NCI-H524 (cell line): ENCODE measurements at places on chromosomes 11 and 22.
A peak's percentile ranks its signal among the peaks of the same experiment; 100 is the strongest.

DNA sequence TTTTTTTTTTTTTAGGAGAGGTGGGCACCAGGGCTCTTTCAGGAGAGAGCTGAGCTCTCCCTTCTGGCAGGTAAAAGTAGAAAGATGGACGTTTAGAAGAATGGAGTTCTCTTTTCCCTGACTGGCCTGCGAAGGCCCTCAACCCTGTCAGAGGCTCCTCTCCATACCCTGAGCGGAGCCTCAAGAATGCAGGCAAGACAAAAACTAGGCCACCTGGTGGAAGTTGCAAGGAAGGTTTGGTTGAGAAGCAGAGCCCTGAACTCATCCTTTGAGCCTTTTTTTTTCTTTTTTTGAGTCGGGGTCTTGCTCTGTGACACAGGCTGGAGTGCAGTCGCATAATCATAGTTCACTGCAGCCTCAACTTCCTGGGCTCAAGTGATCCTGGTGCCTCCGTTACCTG is 1.4 kb downstream of the OTOG start:
- DNase-seq: no peak

DNA sequence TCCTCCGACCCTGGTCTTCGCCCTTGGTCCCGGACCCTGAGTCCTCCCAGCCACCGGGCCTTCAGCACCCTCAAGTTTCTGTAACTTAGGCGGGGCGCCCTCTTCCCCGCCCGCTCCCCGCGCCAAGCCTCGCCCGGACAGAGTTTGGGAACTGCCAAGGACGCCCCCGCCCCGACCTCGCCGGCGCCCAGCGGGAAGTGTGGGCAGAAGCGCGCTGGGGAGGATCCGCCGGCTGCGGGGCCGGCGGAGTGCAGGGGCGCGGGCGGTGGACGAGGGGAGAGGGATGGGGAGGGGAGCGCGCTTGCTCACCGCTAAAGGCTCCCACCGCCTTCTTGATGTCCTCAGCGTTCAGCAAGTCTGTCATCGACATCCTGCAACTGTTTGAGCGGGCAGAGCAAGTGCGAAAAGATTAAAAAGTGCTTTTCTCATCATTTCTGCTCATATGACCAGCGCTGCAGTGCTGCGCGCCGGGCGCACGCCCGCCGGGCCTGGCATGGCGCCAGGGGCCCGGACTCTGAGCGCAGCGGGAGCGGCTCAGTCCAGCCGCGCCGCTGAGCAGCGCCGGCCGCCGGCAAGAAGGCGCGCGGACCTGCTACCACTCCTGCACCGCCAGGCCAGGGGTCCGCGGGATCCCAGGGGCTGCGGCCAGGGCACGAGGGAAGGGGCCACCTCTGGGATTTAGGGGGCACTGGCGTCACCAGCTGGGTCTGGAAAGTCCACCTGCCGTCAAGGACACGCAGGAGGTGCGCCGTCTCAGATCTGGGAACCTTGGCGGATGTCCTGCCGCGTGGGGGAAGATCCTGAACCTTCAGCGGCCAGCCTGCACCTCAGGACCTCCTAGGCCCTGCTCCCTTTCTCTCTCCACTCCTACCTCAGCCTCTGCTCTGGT is at the start of gene PVALB:
TSS of gene PVALB (minus strand) at position 400 of the 889 bp plus-strand sequence. CDS start at position 370, 30 bp downstream.
- DNase-seq: no peak

GRCh38 chr11:34936945-34937629 is 20.7 kb downstream of the PDHX start:
- DNase-seq: peak; percentile 89

DNA sequence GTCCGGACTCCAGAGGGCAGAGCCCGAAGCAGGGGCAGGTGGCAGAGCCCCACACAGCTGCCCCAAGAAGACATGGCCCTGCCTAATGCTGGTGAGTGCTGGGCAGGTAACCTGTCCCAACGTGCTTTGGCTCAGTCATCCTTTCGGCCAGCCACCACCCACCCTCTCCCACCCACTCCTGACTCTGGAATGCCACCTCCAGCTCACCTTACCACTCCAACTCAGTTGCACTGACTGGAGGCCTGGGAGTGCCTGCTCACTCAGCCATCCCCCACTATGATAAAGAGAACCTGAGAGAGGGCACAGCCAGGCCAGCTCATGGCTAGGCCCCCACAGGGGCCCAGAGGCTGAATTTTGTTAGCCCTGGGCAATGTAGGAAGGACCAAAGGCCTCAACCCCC is 53.8 kb upstream of the MPEG1 start:
- DNase-seq: no peak

- DNase-seq: no peak
Measured at GRCh38 chr22:26215736-26216135, 46.5 kb downstream of the SEZ6L start.
